D721Med (cell line): ENCODE measurements at places on chromosomes 16 and 17.

DNA sequence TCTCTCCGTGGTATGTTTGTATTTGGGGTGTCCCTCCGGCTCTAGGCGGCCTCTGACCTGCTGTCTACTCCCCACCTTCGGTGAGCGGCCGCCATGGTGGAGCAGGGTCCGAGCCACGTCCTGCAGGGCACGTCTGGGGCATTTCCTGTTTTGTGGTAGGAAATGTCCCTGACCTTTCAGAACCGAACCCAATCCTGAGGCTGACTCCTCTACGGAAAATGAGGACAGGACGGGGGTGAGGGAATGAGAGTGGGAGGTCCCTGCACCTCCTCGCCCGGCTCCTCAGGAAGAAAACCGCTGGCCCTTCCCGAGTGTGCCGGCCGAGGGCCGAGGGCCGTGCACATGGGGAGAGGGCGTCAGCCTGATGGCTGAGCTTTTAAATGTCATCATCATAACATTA lies 45.8 kb downstream of the WDR45B start:
- DNase-seq = no peak

DNA sequence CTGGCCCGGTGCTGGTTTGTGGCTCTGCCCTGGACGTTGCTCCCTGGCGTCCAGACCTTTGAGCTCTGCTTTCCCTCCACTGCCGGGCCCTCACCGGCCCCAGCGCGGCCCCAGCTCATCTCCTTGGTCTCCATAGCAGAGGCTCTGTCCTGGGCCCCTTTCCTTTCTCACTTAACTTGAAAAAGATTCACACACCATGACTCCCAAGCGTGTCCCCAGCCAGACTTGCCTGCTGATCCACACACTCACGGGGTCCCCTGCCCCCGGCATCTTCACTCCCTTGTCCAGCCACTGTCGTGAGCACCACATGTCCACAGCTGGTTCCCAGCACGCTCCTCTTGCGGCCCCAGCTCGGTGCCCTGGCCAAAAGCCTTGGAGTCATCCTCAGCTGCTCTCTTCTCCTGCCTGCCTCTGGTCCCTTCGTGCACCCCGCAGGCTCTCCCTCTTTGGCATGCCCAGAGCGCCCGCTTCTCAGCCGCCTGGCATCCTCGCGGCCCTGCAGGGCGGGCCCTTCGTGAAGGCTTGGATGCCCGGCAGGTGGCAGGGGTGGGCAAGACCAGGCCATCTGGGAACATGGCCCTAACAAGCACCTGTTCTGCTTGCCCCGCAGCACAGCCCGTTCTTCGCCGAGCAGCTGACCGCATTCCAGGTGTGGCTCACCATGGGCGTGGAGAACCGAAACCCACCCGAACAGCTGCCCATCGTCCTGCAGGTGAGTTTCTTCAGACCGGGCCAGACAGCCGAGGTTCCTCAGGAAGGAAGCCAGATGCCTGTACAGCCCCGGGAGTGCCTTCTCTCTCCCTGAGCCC lies 145.6 kb upstream of the CHMP6 start:
- DNase-seq = no peak

DNA sequence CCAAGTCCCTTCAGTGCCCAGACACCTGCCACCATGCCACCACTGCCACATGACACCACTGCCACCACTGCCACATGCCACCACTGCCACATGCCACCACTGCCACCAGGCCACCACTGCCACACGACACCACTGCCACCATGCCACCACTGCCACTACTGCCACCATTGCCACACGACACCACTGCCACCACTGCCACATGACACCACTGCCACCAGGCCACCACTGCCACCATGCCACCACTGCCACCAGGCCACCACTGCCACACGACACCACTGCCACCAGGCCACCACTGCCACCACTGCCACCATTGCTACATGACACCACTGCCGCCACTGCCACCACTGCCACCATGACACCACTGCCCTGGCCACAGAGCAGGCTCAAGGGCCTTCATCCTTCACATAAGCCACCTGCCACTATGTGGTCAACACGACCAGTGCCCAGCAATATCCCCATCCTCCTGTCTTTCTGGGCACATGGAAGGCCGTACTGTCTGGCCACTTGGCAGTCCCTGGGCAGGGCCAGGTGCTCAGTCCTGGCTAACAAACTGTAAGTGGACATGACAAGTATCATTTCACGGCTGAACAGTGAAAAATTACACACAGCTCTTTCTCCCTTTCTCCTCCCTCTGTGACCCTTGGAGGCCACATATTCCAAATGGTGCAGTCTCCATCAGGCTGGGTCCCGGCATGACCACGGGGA lies 33.1 kb downstream of the ABR start:
- no peak for DNase-seq

- peak; percentile 88 for DNase-seq
Measured at GRCh38 chr17:49556223-49556943, 19.3 kb upstream of the NXPH3 start.

GRCh38 chr17:51057534-51057933 lies 63.1 kb downstream of the SPAG9 start:
- DNase-seq = no peak

GRCh38 chr17:82173351-82174041 lies 39.1 kb downstream of the CCDC57 start:
- DNase-seq = no peak

DNA sequence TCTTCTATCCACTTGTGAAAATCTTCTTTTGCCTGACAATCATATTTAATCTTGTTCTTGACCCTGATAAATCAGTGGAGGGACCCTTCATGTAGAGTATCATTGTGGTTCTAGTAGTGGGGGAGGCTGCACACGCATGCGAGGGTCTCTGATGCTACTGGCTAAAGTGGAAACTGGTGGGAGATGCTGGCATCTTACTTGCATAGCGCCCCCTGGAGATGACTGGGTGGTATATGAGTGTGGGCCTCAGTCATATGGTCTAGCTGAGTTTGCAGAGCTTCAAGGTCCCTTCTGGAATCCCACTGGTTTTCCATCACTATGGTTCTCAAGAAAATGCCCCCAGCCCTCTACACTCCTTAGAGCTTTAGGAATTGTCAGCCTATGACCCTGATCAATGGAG lies 236.4 kb upstream of the AXIN2 start:
- DNase-seq = no peak

DNA sequence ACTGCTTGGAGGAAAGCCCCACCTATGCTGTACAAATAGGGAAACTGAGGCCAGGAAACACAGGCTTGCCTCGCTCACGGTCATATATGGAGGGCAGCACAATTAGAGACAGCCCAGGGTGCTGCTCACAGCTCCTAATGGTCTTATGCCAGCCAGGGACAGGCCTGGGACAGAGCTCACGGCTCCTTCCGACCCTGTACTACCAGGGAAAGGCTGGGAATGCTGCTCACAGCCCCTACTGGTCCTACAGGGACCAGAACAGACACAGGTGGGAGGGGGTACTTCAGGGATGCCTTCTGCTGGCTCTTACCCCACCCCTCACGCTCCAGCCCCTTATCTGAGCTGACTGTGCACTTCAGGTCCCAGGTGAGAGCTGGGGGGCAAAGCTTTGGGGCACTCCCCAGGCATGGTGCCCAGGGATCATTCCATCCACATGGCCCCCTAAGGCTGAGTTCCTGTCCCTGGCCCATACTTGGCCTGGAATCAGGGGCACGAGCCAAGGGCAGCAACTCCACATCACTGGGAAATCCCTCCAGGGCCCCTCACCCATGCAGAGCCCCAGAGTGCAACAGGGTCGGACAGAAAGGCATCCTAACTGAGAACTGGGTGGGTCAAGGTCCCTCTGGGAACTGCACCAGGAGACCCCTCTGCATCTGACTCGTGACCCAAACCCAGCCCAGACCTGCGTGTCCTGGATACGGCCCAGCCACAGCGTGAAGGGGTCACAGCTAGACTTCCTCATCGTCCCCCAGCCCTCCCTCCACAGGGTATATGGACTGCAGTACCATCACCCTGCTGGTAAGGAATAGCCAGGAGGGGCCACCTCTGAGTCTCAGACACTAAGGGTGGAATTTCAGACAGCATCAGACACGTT lies 5.9 kb downstream of the RHBDF1 start:
- no peak for DNase-seq

- no peak for DNase-seq
Measured at GRCh38 chr17:65533852-65534457, 27.5 kb downstream of the AXIN2 start.

DNA sequence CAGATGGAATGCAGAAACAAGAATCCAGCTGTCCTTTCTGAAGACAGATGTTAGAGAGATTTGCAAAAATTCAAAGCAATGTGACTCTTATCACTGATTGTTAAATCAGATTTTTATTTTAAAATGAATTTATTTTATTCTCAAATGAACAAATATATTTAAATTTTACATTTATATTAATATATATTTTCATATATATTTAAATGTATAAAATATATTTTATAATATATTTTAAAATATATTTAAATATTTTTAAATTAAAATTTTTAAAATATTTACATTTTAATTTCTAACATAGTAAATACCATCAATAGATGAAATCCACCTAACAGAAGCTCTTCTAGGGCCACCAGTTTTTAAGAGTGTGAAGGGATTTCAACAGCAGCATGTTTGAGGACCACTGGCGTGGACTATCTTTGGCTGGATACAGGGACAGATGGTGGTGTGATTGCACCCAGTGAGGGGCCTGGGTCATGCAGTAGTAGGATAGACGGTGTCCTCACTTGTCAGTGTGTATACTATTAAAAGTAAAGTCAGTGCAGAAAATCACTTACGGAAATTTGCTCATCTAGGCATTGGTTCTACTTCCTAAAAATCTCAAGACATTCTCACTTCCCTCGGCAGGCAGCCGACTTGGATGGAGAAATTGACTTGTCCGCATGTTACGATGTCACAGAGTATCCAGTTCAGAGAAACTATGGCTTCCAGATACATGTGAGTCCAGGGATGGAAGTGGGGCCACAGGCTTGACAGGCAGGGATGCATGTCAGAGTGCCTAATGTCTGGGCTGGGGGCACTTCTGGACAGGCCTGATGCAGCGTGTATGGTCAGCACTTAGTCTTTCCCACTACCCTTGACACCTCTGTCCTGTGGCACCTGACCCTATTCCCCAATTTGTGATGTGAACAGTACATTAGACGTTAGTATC lies 56.3 kb downstream of the PLD6 start:
- DNase-seq = no peak

DNA sequence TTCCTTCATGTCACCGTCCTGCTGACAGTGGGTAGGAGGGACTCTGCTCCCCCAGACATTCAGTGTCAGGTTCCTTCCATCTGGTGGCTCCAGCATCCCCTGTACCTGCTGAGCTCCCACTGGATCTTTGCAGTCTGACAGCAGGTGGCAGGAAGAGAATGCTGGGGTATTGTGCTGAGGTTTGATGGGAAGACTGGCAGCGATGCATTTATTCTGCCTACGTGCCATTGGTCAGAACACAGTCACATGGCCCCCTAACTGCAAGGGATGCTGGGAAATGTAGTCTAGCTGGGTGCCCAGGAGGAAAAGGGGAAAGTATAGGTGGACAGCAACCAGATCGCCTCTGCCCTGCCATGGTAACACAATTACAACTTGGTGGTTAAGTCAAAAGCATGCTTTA lies 44.4 kb downstream of the IRX3 start:
- DNase-seq = no peak

DNA sequence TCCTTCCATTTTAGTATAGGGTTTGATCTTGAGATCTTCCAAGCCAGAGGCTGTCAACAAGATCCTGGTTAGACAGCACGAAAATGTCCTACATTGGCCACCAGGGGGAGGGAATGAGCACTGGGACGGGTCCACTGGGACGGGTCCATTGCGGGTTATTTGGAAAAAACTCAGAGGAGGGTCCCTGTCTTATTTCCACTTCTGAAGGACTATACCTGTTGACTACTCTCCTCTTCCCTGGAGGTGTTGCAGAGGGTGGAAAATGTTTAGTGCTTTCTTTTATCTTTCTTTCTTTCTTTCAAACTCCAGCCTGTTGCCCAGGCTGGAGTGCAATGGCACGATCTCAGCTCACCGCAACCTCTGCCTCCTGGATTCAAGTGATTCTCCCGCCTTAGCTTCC lies 2.5 kb downstream of the TTLL6 start:
- DNase-seq = peak; percentile 41

DNA sequence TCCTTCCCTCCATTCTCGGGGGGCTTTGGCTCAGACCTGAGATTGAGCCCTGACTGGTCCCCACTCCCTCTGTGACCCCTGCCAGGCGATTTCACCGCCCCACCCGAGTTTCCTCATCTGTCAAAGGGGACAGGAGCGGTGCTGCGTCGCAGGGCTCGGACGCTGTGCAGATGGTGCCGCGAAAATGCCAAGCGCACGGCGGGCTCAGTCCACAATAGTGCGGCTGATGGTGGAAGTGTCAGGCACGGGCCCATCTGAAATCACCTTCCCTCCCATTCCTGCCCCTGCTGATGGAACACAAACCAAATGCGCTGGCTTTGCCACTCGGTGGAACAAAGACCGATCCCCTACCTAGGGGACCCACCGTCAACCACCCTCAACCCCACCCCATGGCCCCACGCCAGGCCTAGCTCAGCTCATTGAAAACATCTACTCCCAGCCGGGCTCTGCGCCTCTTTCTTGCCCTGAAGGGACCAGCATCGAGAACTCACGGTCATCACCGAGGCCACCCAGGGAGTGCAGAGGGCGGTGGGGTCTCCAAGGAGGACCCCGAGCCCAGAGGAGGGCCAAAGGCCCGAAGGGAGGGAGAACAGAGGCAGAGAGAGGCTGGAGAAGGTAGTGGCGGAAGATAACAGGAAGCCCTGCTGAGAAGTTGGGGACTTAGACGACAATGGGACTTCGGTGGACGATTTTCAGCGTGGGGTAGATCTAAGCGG lies 1.4 kb downstream of the CARHSP1 start:
- no peak for DNase-seq

GRCh38 chr17:6994666-6995256 lies 1.1 kb upstream of the ALOX12 start:
- DNase-seq = no peak

DNA sequence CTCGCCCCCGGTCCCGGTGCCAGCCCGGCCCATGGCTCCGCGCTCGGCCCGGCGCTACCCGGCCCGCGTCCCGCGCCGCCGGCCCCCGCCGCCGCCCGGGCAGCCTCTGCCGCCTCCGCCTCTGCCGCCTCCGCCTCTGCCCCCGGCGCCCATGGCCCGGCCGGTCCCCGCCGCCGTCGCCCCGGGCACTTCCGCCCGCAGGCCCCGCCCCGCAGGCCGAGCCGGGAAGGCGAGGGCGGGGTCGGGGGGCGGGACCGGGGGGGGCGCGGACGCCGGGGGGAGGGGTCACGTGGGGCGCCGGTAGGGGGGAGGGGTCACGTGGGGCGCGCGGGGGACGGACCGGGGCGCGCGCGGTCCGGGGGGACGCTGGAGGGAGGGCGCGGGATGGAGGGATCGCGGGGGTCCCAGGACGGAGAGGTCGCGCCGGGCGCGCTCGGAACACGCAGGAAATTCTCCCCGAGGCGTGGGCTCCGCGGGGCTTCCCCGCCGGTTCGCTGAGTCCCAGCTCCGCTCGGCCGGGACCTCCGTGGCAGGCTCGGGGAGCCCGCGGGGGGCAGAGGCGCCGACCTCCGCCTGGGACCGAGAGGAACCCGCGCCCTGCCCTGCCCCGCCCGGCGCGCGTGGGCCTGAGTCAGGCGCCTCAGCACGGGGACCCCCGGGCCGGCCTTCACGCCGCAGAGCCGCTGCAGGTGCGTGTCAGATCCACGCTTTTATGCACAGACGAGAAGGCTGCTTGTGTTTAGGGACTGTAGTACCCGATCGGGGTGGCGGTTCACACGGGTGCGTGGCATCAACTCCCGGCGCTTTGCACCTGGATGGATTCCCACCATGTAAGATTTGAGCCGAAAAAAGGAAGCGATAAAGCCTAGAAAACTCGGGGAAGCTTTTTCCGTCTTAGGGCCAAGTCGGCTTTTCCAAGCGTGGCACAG lies at the start of gene PGAP6:
PGAP6 (minus strand) TSS at position 190 of the 929 bp plus-strand sequence; CDS start at position 33, 157 bp downstream.
- DNase-seq = peak; percentile 81

- DNase-seq = no peak
Measured at GRCh38 chr17:7654832-7655540, 4.3 kb downstream of the ATP1B2 start.
